AG09309 (cell line): ENCODE measurements at places on chromosomes 4 and X.

- DNase-seq, result no peak
Measured at GRCh38 chrX:115939636-115940160, 230.8 kb upstream of the AGTR2 start.

DNA sequence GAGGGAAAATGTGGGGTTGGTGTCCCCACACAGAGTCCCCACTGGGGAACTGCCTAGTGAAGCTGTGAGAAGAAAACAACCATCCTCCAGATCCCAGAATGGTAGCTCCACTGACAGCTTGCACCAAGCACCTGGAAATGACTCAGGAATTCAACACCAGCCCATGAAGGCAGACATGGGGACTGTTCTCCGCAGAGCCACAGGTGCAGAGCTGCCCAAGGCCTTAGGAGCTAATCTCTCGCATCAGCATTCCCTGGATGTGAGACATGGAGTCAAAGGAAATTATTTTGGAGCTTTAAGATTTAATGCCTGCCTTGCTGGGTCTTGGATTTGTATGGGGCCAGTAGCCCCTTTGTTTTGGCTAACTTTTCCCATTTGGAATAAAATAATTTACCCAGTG lies 367.9 kb downstream of the FAM133A start:
- no peak for DNase-seq

DNA sequence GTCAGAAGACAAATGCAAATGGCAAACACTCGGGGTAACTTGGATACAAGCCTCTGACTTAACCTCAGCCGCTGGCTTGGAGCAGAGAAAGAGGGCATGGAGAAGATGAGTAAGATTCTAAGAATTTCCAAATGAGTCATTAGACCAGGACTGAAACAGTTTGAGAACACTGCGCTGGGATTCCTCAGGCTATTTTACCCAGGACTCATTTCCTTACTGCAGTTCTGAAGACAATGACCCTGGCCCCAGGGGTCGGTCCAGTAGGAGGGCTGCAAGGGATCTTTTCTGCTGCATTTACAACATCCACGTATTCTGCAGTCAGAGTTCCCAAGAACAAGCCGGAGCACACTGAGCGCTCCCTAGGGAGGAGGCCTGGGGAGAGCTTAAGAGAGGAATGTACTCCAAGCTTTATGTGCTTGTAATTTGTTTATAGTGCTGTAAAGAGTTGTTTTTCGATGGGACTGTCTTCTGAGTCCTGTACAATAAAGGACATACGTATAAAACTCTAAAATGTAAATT lies 27.3 kb upstream of the SORBS2 start:
- peak; percentile 81 for DNase-seq

- DNase-seq, result no peak
Measured at GRCh38 chrX:40153345-40154249, 55.8 kb upstream of the BCOR start.

DNA sequence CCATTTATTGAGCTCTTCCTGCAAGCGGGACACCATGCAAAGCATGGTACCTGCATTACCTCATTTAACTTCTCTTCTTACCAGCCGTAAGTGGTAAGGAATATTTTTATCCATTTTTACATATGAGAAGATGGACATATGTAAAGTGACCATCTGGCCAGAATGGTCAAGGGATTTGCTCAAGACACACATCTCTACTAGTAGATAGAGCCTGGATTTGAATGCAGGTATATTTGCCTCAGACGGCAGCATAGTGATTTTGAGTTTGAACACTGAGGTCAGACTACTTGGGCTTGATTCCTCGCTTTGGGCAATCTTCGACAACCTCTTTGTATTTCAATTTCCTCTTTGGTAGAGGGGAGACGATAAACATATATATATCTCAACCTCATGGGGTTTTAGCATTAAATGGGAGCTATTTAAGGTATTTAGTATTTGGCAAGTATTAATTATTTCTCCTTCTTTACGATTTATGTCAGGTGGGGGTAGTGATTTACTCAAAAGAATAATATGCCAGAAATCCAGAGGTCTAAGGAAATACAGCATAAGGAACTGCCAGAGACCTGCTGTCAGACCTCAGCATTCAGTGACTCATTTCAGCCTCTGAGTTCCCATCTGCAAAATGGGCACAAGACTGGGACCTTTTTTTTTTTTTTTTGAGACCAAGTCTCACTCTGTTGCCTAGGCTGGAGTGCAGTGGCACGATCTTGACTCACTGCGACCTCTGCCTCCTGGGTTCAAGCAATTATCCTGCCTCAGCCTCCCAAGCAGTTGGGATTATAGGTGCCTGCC lies 34.6 kb upstream of the CHRNA9 start:
- DNase-seq, result no peak
